NCI-H2029 treated with DMSO at 0.1 percent for 48 hours (cell line): ENCODE measurements at places on chromosomes 3 and 15.

DNA sequence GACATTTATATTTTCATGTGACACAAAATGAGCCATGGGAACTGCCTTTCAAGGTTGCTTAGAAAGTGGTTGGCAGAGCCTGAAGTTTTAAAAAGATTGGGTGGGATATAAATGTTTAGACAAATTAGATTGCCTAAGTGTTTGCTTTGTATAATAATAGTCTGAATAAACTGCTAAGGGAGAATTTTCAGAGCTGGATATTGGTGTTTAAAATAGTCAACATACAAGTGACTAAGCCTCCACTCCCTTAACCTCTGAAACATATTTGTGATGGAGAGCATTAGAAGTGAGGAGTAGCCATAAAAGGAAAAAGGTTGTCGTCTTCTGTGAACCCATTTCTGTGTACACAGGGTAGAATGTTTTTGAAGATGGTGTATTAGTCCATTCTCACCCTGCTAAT is 201.6 kb downstream of the THSD4 start:
- DNase-seq, result no peak

GRCh38 chr3:155885292-155885691 is 14.8 kb downstream of the GMPS start:
- no peak for DNase-seq

- no peak for DNase-seq
Measured at GRCh38 chr3:73215281-73215680, 153.8 kb downstream of the EBLN2 start.

DNA sequence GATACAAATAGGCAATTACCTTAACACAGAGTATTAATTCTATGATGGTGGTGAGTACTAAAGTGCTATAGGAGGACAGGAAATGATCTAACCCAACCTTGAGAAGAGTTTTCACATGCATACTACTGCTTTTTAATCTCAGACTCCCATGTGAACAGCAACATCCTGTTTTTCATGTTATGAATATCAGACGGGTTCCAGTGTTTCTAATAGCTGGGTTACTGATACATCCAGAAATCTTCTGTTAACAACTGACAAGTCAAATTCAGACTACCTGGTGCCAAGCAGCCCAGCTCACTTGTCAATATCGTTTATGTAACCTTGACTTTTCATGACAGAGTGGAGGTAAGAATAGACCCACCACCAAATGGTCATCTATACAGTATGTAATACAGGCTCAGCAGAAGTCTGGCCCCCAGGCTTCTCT is 220.2 kb upstream of the COL8A1 start:
- DNase-seq, result no peak

GRCh38 chr15:81481346-81481745 is 107.3 kb upstream of the TMC3 start:
- DNase-seq, result no peak

DNA sequence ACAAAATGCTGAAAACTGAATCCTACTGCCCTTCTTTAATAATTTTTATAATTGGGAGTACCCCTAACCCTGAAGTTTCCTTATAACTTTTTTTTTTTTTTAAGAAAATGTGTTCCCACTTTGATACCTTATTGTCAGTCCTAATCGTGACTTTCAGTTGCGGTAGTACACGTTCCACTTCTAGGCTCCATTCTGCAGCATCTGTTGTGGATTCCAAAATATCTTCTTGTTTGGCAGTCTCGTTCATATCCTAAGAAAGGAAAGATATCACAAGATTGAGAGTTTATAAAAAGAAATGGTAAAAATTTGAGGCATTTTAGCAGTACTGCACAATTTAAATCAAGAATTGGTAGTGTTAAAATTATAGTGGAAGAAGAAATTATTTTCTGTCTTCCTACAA is 30.8 kb downstream of the IFT57 start:
- DNase-seq, result no peak

DNA sequence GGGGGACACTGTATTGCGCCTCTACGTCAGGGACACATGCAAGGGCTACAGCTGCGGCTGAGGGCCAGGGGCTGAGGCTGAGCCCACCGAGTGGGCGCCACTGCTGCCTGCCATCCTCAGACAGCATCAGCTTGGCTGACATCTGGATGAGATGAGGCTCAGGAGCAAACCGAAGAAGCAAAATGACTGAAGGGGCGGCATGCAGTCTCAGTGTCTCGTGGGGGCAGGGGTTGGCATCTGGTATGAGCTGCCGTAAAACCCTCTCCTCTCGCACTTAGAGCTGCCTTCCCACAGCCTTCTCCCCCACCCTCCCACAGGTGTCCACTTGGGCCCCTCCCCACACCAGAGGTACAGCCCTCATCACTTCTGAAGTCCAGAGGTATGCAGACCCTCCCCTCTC is 24.2 kb upstream of the CMTM7 start:
- no peak for DNase-seq

- DNase-seq, result no peak
Measured at GRCh38 chr3:150744919-150745211, 18.1 kb downstream of the SIAH2 start.

GRCh38 chr15:86834115-86834863 is 754.6 kb downstream of the AGBL1 start:
- no peak for DNase-seq

DNA sequence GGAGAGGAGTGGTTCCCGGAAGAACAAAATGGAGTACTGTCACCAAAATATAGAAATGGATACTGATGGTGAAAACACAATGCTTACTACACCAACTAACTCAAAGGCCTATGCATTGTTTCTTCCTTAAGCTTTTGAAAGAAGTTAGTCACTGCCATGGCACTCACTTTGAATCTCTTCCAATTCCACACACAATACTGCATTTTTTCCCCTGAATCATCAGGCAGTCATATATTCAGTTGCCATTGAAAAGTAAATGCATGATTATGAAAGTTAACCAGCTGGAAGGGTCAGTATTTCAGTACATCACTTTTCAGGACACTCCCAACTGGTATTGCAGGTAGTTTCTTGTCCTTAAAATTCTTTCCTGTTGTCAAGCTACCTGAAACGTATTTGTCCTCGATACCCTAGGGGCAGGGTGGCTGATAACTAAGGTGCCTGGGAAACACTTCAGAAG is 9.0 kb upstream of the LRRFIP2 start:
- DNase-seq, result no peak

- no peak for DNase-seq
Measured at GRCh38 chr3:60277361-60277800, 973.9 kb downstream of the FHIT start.

DNA sequence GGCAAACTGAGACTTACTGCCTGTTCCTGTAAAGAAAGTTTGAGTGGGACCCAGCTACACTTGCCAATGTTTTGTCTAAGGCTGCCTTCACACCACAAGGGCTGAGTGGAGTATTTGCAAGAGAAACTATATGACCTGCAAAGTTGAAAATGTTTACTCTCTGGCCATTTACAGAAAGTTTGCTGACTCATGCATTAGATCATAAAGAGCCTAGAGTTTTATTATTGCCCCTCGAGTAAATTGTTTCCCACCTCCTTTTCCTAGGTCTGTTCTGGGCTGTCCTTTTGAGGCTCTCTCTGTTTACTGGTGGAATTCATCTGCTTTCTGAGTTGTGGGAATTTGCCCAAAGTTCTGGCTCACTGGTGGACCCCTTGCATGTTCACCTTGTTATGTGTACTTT is 6.7 kb upstream of the PROK2 start:
- DNase-seq, result no peak

GRCh38 chr3:97822359-97822775 is 556 bp downstream of the CRYBG3 start:
- no peak for DNase-seq

DNA sequence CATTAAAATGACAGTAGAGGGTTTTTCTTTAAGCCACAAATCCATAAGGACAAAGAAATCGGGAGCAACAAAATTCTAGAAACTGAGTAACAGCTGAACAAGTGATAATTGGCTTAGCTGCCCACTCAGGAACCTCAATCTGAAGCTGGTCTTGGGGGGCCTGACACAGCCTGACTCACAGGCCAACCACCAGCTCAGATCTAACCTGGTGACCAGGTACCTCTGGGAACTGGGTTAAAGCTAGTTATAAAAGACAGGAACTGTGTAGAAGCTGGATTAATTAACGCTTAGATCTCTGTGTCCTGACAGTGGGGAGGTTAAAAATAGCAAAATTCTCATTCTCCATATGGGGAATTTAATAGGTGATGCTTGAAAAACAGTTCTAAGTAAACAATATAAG is 161.9 kb downstream of the PLCL2 start:
- DNase-seq, result no peak

GRCh38 chr3:62387251-62387650 is 13.9 kb upstream of the FEZF2 start:
- no peak for DNase-seq

- DNase-seq, result no peak
Measured at GRCh38 chr15:81504170-81504905, 130.3 kb upstream of the TMC3 start.

- no peak for DNase-seq
Measured at GRCh38 chr3:50625231-50626182, 8.6 kb downstream of the MAPKAPK3 start.

- no peak for DNase-seq
Measured at GRCh38 chr15:20376872-20377271, 164.7 kb downstream of the GOLGA6L6 start.

DNA sequence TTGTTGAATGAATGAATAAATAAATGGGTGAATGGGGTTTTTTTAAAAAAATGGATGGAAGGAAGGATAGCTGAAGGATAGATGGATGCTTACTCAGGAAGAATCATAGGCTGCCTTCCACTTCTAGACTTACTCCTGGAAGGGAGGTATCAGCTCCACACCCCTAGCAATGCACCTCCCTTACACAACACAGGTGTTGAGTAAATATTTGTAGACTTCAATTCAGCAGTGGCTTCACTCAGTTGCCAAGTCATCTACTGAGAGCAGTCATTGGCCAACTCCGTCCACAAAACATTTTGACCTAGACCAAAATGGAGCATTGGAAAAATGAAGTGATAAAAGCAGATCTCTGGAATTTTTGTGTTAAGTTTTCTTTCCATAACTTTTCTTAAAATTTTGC is 65.5 kb upstream of the ST8SIA2 start:
- peak; percentile 22 for DNase-seq

DNA sequence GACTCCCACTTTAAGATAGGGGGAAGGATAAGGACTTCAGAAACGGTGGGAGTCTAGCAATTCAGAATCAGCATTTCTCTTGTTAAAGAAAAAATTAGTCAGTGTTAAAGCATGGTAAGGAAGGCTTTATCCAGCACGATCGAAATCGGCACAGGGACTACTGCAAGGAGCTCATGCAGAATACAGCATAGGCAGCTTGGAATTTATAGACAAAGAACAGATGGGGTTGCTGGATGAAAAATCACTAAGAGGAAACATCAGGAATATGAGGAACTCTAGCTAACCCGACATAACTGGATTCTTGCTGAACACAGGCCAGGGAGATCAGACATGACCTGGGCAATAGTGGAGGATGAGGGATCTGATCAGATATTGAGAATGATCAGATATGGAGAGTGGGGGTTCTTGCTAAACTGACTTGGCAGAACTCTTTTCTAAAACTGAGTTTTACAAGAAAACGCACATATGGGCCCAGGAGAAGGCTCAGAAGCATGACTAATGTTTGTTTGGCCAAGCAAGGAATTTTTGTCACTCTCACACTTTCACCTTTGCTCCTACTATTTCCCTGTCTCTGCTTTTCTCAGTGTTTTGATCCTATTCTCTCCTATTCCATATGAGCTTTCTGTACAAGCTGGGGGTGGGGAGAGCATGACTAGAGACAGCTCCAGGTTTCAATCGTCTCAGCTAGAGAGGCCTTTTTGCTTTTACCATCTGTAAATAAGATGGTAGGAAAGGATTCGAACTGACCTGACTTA is 3.9 kb upstream of the PLCH1 start:
- no peak for DNase-seq

DNA sequence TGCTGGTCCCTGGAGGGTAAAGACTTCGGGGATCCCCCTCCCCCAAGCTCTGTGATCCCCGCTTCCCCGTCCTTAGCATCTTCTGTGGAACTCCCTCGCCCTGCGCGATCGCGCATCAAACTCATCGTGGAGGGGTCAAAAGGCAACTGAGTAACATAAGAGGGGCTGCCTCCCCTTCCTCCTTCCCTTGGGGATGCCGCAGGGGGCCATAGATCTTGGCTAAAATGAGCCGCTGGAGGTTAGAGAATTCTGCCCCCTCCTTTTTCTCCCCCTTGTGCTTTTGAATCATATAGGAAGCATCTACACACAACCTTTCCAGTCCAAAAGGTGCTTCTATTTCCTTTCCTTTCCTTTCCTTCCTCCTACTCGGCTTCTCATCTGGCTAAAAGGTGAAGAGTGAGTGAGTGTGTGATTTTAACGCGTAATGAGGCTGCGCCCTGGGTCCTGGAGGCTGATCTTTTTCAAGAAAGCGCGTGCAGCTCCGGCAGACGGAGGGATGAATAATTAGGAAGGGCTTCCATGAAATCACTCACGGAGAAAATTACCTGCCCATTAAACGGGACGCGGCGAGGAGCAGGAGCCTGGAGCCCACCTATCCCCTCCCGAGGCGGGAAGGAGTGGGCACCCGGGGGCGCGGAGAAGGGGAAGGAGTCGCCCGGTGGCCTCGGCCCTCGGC is 831 bp upstream of the ROBO2 start:
- DNase-seq, result no peak

GRCh38 chr3:16855497-16855896 is 29.3 kb upstream of the PLCL2 start:
- DNase-seq, result no peak

DNA sequence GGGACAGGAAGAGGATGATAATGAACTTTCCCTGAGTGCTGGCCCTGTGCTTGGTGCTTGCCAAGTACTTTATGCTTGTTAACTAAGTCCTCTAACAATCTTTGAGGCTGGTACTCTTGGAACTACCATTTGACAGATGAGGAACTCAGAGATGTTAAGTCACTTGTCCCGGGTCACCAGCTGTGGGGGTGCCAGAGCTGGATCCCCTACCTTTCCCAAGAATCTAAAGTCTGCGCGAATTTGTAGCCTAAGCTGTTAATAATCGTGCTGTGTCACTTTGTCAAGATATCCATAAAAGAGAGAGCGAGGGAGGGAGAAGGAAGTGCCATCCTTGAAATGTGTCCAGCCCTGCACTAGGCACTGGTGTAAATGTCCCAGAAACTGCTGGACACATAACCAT is 19.0 kb upstream of the ACOX2 start:
- no peak for DNase-seq

DNA sequence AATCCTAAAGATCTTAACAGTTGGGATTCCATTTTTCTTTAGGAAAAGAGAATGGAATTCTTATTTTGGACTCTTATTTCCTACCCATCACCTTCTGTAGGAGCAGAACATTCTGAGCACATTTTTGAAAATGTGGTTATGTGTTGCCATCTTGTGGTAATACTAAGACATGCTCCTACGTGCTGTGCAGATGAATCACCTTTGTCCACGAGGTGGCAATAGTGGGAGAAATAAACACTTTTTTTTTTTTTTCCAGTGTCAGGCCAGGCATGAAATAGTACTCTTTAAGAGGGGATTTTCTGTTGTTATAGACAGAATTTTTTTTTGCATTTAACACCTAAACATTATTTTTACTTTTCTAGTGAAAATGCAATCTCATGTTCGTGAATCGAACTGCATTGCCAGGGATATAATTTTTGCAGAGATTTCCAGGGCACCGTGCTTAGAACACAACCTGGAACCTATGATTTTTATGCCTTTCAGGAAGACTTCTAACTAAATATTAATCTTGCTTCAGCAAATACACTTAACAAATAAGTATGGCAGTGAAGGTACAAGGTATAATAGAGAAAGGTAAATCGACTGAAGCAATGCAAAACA is 196.6 kb downstream of the GAP43 start:
- DNase-seq, result peak; percentile 10

GRCh38 chr3:177599326-177599725 is 402.0 kb upstream of the TBL1XR1 start:
- no peak for DNase-seq
